ENCODE measurements at places on chromosomes 1 and 21.

DNA sequence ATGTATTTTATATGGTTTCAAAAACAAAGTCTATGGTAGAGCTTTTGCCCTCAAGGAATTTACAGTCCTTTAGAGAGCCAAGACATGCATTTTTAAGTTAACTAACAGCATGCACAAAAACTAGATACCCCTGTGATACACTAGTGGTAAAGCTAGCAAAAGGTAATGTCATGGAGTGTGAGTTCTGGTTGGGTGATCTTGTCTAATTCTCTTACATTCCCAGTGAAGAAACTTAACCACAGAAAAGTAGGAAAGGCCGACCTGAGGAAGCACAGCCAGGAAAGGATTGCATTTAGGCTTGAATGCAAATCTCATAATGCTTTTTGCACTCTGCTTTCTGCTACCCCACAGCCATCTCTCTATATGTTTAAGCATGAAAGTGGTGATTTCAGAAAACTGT is 202.2 kb downstream of the ROR1 start:
- no peak for DNase-seq

DNA sequence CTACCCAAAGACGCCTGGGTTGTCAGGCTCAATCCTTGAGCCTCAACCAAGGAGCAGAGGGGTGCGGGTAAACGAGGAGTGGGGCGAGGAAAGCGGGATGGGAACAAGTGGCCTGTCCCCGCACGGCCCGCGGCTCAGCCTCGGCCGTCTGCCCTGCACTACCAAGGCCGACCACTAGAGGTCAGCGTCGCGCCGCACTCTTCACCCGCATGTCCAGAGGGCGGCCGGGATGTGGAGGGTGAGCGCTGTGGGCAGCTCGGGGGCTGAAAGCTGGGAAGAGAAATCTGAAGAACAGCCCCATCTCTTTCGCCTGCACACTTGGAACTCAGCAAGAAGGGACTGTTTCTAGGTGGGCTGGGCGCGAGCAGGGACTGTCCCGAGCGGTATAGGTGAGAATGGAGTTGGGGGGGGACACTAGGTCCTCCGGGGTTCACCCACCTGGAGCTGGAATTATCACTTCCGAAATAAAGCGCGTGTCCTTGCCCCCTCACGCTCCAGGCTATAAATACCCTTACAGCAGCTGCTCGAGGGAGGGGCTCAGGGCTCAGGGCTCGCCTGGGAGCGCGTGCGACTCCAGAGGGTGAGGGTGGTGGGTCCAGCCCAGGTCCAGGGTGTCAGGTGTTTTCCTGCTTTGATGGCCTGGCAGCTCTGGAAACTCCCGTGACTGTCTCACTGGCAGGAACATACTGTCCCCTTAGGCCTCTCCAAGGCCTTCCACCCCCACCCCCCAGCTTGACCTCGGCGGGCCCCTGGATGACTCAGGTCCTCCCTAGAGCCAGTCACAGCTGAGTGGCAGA is 9.8 kb downstream of the SLC30A2 start:
- DNase-seq, result peak; percentile 76

GRCh38 chr1:227949954-227950734 is 2.4 kb upstream of the WNT9A start:
- DNase-seq, result no peak

- DNase-seq, result no peak
Measured at GRCh38 chr21:38747810-38748209, 57.9 kb upstream of the ETS2 start.

DNA sequence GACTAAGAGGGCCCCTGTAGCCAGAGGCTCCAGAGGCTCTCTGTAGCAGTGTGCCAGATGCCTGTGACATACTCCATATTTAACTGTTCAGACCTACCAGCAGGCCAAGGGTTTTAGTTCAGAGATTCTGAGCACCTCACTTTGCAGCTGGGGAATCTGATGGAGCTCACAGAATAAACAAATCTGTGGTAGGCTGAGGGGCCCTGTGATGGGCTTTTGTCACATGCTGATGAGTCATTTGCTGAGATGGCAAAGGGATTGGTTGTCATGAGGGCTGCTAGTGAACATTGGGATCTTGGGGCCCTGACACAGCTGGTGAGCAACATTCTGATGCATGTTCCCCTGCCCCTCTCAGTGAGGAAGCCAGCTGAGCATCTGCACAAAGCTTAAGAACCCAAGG is 482.2 kb downstream of the CAMTA1 start:
- no peak for DNase-seq

- DNase-seq, result no peak
Measured at GRCh38 chr1:81298266-81298665, 502.5 kb upstream of the ADGRL2 start.
